ENCODE measurements at places on chromosomes 2 and 18. TPM values are rescaled to one million over a fixed set of nuclear protein-coding genes. Genes with fewer than 3 reads are reported as not detected.

- peak overlapping the region; percentile 61 for H3K27ac ChIP-seq
- H3K4me3 ChIP-seq: peak overlapping the region; percentile 44
- H3K27me3 ChIP-seq: peaks cover 7% of the 10 kb centered on the region
- H3K4me1 ChIP-seq: peaks cover 11% of the 10 kb centered on the region
Measured at GRCh38 chr2:96485751-96486651, 19.2 kb downstream of the NEURL3 start.

GRCh38 chr18:59971871-59972428 is 72.2 kb downstream of the PMAIP1 start:
- peaks cover 4% of the 10 kb centered on the region for H3K4me1 ChIP-seq
- H3K4me3 ChIP-seq: no peak overlapping the region
- no peaks in the 10 kb centered on the region for H3K36me3 ChIP-seq
- no peak for DNase-seq

The TTN gene
- total RNA-seq: 4.2 TPM

GRCh38 chr2:197657562-197657961 is 17.8 kb downstream of the RFTN2 start:
- no peak overlapping the region for H3K27ac ChIP-seq
- no peaks in the 10 kb centered on the region for H3K27me3 ChIP-seq
- no peak for DNase-seq
- H3K4me1 ChIP-seq: no peaks in the 10 kb centered on the region
- no peaks in the 10 kb centered on the region for H3K36me3 ChIP-seq

DNA sequence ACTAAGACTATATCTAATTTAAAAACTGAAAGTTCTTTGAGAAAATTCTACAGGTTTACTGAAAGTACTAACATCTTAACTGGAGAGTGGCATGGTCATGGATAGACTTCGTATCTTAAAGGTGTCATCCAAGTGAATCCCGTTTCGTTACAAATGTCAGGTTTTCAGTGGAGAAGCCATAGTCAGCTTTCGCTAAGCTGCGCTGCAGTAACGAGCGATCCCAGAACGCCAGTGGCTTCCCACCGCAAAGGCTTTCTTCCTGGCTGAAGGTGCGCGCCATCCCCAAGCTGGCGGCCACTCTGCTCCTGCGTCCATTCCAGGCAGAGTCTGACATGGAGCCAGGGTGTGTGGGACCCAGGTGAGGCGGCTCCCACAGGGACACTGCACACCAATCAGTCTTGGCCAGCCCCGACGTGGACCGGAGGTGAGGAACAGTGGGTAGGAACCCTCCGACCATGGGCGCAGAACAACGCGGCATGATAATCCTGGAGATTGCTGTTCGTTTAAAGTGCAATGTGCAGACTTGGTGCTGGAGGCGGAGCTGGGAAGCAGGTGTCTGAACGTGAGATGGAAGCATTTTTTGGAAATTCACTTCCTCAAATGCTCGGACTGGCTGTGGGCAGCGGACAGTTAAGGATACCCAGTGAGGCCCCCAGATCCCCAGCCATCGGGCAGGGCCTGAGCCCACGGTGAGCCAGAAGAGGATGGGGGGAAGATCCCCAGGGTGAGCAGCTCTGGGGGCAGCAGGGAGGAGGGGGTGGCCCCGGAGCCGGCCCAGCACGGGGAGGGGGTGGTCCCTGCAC is 27.8 kb upstream of the KCNG2 start:
- H3K27me3 ChIP-seq: peaks cover 12% of the 10 kb centered on the region
- H3K27ac ChIP-seq: no peak overlapping the region
- H3K4me3 ChIP-seq: no peak overlapping the region
- H3K4me1 ChIP-seq: no peaks in the 10 kb centered on the region
- DNase-seq: no peak

- H3K4me3 ChIP-seq: no peak overlapping the region
- H3K27ac ChIP-seq: no peak overlapping the region
- DNase-seq: no peak
- peaks cover 32% of the 10 kb centered on the region for H3K27me3 ChIP-seq
Measured at GRCh38 chr2:133885847-133886246, 317.6 kb upstream of the NCKAP5 start.

The PNKD gene
- total RNA-seq: 58.4 TPM

The UGT1A4 gene
- total RNA-seq: not detected

- no peaks in the 10 kb centered on the region for H3K36me3 ChIP-seq
- peak overlapping the region; percentile 61 for H3K27ac ChIP-seq
- H3K4me1 ChIP-seq: peaks cover 24% of the 10 kb centered on the region
Measured at GRCh38 chr2:27728081-27728858, 43.2 kb upstream of the MRPL33 start.

GRCh38 chr2:138658187-138658894 is 121.8 kb downstream of the NXPH2 start:
- H3K27me3 ChIP-seq: no peaks in the 10 kb centered on the region
- no peaks in the 10 kb centered on the region for H3K36me3 ChIP-seq
- no peaks in the 10 kb centered on the region for H3K4me1 ChIP-seq
- DNase-seq: no peak
- H3K4me3 ChIP-seq: no peak overlapping the region

The STPG4 gene
- not detected for total RNA-seq

GRCh38 chr2:99928470-99929053 is 213.8 kb downstream of the AFF3 start:
- peaks cover 6% of the 10 kb centered on the region for H3K36me3 ChIP-seq
- H3K4me1 ChIP-seq: peaks cover 4% of the 10 kb centered on the region
- no peak for DNase-seq
- no peak overlapping the region for H3K27ac ChIP-seq
- H3K27me3 ChIP-seq: peaks cover 24% of the 10 kb centered on the region
- H3K4me3 ChIP-seq: no peak overlapping the region

- DNase-seq: no peak
- no peak overlapping the region for H3K27ac ChIP-seq
- H3K27me3 ChIP-seq: peaks cover 9% of the 10 kb centered on the region
- no peaks in the 10 kb centered on the region for H3K36me3 ChIP-seq
- no peak overlapping the region for H3K4me3 ChIP-seq
Measured at GRCh38 chr2:96140941-96141623, 2.8 kb upstream of the ASTL start.

The QPCT gene
- 15.8 TPM for total RNA-seq

- peaks cover 22% of the 10 kb centered on the region for H3K4me1 ChIP-seq
- no peak for DNase-seq
- H3K27ac ChIP-seq: peak overlapping the region; percentile 92
- peaks cover 14% of the 10 kb centered on the region for H3K36me3 ChIP-seq
Measured at GRCh38 chr2:233853883-233854240, 473 bp downstream of the HJURP start.

DNA sequence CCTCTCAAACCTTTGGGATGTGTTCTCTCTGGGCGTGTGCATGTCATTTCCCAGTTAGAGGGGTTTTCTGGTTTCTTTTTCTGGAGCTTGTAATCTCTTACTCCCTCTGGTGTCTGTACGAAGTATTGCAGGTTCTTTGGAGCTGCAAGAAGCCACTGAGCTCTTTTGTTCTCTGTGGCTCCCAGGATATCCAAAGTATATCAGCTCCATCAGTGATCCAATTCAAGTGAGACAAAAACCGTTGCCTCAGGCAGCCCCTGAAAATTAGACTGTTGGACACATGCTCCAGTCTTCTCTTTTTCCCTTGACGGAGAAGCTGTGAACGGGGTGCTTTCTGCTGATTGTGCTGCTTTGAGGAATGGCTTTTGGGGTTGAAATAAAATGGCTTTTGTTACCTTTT is 59.0 kb upstream of the LDLRAD4 start:
- H3K27me3 ChIP-seq: no peaks in the 10 kb centered on the region
- H3K4me3 ChIP-seq: no peak overlapping the region
- H3K36me3 ChIP-seq: peaks cover 5% of the 10 kb centered on the region
- no peak for DNase-seq
- peaks cover 5% of the 10 kb centered on the region for H3K4me1 ChIP-seq

- peaks cover 11% of the 10 kb centered on the region for H3K36me3 ChIP-seq
- H3K27me3 ChIP-seq: no peaks in the 10 kb centered on the region
- H3K4me1 ChIP-seq: peaks cover 45% of the 10 kb centered on the region
- peak overlapping the region; percentile 61 for H3K27ac ChIP-seq
- no peak for DNase-seq
- no peak overlapping the region for H3K4me3 ChIP-seq
Measured at GRCh38 chr2:159084384-159085370, 116.2 kb downstream of the TANC1 start.

DNA sequence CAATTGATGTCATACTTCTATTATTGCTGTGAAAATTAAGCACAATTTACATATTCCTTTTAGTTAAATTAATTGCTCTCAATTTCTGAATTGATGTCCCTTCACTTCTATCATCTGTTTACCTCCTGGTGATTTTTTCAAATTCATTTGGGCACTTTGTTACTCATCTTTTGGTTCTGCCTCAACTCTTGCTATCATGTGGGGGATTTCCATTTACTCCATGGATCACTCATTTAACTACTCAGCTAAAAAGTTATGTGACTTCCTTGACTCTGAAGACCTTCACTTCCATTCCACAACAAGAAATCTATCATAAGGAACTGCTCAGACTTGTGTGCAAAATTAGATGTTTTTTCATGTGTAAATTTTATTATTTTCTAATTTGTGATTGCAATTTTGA is 126.2 kb downstream of the EHBP1 start:
- H3K27me3 ChIP-seq: no peaks in the 10 kb centered on the region
- no peak overlapping the region for H3K27ac ChIP-seq
- no peak for DNase-seq
- H3K4me1 ChIP-seq: no peaks in the 10 kb centered on the region

GRCh38 chr2:168211664-168212163 is 35.7 kb downstream of the STK39 start:
- no peaks in the 10 kb centered on the region for H3K27me3 ChIP-seq
- H3K4me3 ChIP-seq: peak overlapping the region; percentile 51
- no peak for DNase-seq
- peaks cover 10% of the 10 kb centered on the region for H3K4me1 ChIP-seq
- peak overlapping the region; percentile 77 for H3K27ac ChIP-seq

GRCh38 chr2:135744760-135745314 is 3.2 kb downstream of the UBXN4 start:
- H3K27me3 ChIP-seq: no peaks in the 10 kb centered on the region
- peaks cover 42% of the 10 kb centered on the region for H3K36me3 ChIP-seq
- H3K27ac ChIP-seq: no peak overlapping the region
- no peak for DNase-seq
- peaks cover 32% of the 10 kb centered on the region for H3K4me1 ChIP-seq

The GAL3ST2 gene
- 0.19 TPM for total RNA-seq

The AAMP gene
- total RNA-seq: 97.8 TPM

The ANO7 gene
- 3.3 TPM for total RNA-seq

The HOXD1 gene
- 7.7 TPM for total RNA-seq

GRCh38 chr2:137813176-137813575 is 151.1 kb upstream of the HNMT start:
- no peak for DNase-seq
- no peaks in the 10 kb centered on the region for H3K27me3 ChIP-seq
- no peak overlapping the region for H3K4me3 ChIP-seq

- no peaks in the 10 kb centered on the region for H3K36me3 ChIP-seq
- H3K27me3 ChIP-seq: peaks cover 65% of the 10 kb centered on the region
- H3K4me3 ChIP-seq: peak overlapping the region; percentile 20
- H3K4me1 ChIP-seq: peaks cover 13% of the 10 kb centered on the region
Measured at GRCh38 chr2:159902722-159903121, 104.7 kb upstream of the CD302 start.

DNA sequence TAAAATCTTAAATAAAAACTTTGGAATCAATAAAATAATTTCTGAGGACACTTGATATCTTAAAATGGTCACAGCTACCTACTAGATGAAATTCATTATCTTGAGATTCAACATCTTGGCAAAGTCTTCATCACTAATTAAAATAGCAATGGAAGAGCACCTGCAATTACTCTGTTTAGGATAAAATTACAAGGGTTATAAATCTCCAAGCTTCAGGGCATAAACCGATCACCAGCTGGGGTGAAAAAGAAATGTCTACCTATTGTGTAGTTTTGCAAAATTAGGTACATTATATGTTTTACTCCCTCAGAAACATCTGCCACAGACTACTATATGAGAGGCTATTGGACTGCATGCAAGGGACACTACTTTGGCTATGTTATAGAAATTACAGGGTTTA is 327.1 kb downstream of the CCDC178 start:
- peaks cover 22% of the 10 kb centered on the region for H3K4me1 ChIP-seq
- peaks cover 4% of the 10 kb centered on the region for H3K36me3 ChIP-seq
- H3K27me3 ChIP-seq: no peaks in the 10 kb centered on the region
- no peak overlapping the region for H3K27ac ChIP-seq
- no peak for DNase-seq

DNA sequence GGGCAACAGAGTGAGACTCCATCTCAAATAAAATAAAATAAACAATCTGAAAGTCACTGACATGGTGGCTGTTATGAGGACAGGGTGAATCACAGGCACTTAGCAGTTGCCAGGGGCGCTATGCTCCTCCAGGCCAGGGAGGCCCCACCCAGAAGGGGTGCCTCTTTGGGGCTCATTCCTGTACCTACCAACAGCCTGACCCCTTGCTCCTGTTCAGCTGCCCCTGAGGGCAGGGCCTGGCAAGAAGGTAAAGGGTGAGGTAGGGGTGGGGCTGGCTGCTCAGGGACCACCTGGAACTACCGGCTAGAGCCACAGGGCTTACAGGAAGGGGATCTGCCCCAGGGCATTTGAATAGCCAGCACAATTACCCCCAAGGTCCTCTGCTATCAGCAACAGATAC is 60.3 kb downstream of the INPP5D start:
- no peaks in the 10 kb centered on the region for H3K36me3 ChIP-seq
- peaks cover 4% of the 10 kb centered on the region for H3K4me1 ChIP-seq

The ICOS gene
- total RNA-seq: not detected

DNA sequence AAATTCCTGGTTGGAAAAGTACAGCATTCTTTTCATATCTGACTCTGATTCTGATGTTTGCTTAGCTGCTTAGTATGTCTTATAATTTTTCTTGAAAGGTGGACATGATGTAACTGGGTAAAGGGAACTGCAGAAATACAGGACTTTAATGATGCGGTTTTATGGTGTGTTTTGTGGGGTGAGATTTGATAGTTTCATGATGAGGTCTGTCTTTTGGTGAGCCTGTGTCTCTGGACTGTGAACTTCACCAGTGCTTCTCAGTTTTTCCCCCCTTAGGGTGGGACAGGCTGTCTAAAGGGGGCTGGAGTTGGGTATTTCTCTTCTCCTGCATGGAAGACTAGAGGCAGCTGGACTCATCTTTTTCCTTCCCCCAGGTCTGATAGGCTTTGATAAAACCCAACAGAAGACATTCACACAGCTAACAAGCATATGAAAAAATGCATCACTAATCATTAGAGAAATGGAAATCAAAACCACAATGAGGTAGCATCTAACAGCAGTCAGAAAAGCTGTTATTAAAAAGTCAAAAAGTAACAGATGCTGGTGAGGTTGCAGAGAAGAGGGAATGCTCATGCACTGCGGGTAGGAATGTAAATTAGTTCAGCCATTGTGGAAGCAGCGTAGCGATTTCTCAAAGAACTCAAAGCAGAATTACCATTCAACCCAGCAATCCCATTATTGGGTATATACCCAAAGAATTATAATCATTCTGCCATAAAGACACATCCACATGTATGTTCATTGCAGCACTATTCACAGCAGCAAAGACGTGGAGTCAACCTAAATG is 77.6 kb downstream of the EPC2 start:
- peaks cover 27% of the 10 kb centered on the region for H3K4me1 ChIP-seq
- no peak overlapping the region for H3K4me3 ChIP-seq
- H3K36me3 ChIP-seq: peaks cover 30% of the 10 kb centered on the region
- no peak overlapping the region for H3K27ac ChIP-seq
- H3K27me3 ChIP-seq: no peaks in the 10 kb centered on the region
- no peak for DNase-seq

GRCh38 chr2:54575379-54575888 is 119.3 kb downstream of the SPTBN1 start:
- DNase-seq: no peak
- H3K4me1 ChIP-seq: peaks cover 80% of the 10 kb centered on the region
- no peaks in the 10 kb centered on the region for H3K27me3 ChIP-seq
- H3K36me3 ChIP-seq: peaks cover 14% of the 10 kb centered on the region
- H3K27ac ChIP-seq: no peak overlapping the region

The PCARE gene
- total RNA-seq: not detected
